ELF-1 (cell line): ENCODE measurements at places on chromosomes 13 and 19.
A peak's percentile ranks its signal among the peaks of the same experiment; 100 is the strongest.

DNA sequence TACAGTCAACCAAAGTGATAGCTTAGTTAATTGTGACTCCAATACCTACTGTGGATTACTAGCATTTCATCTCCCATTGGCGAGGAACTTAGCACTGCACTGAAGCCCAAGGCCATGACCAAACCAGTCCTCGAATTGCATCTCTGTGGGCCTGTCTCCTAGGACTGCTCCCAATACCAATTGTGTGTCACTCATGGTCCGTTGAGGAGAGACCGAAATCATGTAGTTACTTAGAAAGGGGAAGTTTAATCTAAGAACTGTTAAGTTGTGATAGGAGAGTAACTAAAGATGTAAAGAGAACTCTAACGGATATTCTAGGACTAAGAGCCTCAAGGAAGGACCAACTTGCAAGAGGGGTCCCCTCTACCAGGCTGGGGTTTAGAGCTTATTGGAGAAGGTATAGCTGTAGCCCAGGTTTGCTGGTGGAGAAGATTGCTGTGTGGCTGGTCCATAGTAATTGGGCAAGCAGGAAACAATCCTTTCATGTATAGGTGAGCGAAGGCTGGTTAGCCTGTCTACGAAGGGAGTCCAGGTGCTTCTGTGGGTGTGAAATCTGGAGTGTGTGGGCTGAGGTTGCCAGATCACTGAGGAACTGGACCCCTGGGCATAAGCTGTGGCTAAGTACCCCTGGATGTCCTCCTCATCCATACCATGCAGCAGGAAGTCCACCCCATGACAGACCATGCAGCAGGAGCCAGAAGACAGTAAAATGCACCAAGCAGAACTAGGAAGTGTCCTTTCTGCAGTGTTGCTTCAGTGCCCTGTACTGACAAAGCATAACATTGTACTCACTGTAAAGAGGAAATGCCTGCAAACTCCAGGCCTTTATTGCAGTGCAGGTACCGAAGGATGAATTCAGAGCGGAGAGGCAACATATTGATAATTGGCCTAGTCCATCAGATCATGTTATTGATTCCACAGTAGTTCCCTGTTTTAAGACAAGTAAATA, 30.8 kb downstream of the DNAJC3 start:
- no peak for DNase-seq

- no peak for DNase-seq
Measured at GRCh38 chr19:7069904-7070226, 362 bp downstream of the ZNF557 start.

- no peak for DNase-seq
Measured at GRCh38 chr13:77489566-77490337, 45.8 kb upstream of the SCEL start.

- peak; percentile 4 for DNase-seq
Measured at GRCh38 chr13:89066868-89067466, 1395.8 kb downstream of the SLITRK5 start.

GRCh38 chr13:21967871-21968270, 297.0 kb downstream of the FGF9 start:
- no peak for DNase-seq

- no peak for DNase-seq
Measured at GRCh38 chr19:3178377-3178972, at the start of gene S1PR4. Gene S1PR4, plus strand, starts transcription at chr19:3178769. Its CDS starts 24 bp downstream, at chr19:3178793.

GRCh38 chr13:27617881-27618321, 2.4 kb downstream of the LNX2 start:
- no peak for DNase-seq

DNA sequence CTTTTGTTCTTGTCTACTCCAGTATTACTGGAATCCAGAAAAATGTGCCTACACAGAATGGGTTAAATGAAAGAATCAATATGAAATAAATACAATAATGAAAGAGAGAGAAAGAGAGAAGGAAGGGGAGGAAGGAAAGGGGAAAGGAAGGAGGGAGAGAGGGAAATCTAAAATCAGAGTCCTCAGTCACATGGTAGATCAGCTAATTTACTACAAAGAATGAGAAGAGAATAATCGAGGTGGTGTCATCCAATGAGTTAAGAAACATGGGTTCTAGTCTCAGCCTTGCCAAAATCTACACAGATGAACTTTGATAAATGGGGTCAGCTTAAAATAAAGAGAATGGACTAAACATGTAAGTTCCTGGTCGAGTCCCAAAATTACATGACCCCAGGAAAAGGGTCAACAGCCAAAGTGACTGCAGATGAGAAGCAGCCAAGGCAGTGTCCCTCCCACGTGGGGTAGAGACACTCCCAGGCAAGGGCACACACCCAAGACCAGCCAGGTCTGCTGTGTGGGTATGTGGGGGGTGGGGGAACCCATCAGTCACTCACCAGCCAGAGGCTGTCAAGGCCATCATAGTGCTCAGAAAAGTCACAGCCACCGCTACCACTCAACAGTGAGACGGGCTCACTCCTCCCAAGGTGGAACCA, 103.6 kb downstream of the STK24 start:
- no peak for DNase-seq

GRCh38 chr13:93416736-93417355, 190.2 kb downstream of the GPC6 start:
- DNase-seq: no peak

DNA sequence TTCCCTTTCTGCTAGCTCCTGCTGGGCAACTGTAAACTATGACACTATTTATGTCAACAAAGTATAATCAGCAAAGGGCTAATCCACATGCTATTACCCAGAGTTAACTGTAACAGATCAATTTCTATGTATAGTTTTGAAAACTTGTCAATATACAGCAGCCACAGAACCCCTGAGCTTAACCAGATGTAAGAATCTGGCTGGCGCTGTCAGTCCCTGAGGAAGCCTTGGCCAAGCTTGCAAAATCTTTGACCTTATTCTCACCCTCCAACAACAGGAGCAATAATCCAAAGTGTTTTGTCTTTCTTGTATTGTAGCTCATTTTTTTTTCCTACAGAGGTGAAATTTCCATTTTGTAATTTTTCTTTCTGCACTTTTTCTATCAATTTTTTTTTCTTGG, 1230.1 kb upstream of the SLC10A2 start:
- DNase-seq: no peak

DNA sequence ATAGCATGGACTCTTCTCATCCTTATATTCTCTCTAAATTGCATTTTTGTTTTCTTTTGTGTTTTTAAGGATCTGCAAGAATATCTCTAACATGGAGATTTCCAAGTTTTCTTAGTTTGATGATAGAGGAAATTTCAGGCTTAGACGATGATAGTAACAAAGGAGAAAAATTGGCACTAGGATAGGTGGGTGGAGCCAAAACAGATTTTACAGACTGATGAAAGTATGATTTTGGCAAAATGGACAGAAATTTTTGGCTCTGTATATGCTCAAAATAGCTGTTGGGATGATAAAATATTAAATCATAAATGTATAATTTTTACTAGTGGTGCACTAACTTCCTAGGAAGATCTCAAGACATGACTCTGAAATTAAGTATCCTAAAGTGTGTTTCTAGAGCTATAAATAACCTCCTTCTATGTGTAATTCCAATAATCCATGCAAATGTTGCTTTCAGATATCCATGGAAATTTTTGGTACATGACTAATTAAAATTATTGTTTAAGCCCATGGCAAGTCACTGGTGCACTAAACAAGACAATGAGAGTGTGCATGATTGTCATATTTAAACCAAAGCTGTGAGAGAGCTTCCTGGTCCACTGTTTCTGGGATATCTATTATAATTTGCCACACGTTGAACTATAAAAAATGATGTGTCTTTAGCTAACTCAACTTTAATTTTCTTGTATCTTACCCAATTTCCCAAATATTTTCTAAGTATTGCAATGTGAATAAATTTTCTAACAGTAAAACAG, 55.8 kb upstream of the NBEA start:
- no peak for DNase-seq

GRCh38 chr19:35177377-35178274, 23.1 kb downstream of the FXYD5 start:
- no peak for DNase-seq

DNA sequence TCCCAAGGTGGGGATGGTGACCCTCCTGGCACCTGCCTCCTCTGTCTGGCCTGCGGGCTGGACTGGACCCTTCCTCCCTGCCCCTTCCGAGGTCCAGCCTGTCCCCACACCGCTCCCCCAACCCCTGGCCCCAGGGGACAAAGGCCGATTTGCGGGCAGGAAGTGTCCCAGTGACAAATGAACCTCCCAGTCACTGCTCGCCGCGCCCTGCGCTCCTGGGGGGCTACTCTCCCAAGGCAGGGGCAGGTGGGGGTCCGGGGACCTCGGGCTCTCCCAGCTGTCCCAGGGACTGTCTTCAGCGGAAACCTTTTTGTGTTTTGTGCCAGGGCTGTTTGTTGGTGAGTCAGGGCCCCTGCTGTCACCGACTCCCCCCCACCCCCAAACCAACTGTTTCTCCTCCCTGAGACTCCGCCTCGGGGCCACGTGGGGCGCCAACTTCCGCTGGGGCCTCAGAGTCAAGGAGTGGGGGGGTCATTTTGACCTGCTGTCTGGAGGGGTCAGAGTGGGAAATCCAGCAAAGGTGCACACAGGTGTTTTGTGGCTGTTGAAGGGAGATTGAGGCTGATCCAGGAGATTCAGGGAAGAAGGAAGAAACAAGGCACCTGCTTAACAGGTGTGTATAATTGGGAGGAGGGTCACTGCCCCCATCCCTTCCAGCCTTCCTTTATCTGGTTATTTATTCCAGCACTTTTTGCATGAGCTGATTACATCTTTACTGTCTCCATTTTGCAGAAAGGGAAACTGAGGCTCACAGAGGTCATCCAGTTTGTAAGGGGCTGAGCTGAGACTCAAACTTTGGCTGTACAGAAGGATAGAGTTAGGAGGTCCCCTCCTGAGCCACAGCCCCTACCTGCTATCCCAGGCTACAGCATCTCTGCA, 831 bp downstream of the PGPEP1 start:
- DNase-seq: no peak

- peak; percentile 82 for DNase-seq
Measured at GRCh38 chr13:113533161-113533840, 42.8 kb upstream of the DCUN1D2 start.

DNA sequence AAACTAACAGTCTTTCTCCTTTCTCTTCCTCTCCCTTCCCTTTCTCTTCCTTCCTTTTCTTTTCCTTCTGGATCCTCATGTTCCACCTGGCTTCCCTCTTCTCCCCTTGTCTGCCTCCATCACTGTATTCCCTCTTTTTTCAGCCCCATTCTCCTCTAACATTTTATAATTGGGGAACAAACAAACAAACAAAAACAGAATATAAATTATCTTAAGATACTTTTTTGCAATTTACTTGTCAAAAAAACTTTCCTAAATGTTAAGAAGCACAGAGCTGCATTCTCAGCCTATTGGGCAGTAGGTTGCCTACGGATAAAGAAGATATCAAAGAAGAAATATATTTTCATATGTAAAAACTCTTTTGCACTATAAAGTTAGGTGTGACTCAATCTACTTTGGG, 1382.2 kb upstream of the MIR17HG start:
- DNase-seq: no peak

GRCh38 chr19:48644839-48645619, 958 bp downstream of the CA11 start:
- peak; percentile 85 for DNase-seq

DNA sequence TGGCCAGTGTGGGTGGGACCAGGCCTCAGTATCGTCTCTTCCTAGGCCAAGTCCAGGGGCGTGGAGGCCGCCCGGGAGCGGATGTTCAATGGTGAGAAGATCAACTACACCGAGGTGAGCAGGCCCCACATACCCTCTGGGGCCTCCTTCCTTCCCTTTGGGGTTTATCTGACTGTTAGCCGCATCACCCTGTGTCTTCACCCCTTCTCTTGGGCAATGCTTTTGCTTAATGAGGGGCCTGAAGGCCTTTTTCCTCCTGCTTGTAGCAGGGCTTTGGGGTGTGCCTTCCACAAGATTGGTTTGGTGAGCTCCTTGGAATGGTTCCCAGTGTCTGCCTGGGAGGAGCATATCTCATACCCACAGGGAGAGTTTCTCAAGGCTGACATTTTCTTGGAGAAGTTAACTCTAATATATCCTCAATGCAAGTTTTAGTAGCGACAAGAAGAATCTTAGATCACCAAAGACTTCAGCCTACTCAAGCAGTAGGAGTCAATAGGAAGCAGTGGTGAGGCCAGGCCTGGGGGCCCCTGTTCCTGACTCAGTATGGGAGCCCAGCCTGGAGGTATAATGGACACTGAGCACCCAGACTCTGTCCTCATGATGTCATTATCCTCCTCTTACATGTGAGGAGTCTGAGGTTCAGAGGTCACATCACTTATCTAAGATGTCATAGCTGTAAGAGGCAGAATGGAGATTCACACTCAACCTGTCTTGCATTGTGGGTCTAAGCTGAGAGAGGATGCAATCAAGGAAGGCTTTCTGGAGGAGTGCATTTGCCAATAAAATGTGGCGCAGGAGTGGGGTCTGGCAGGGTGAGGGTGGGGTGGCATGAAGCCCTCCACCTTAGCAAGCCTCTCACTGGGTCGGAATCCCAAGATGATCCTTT, 2.0 kb downstream of the GPI start:
- DNase-seq: no peak

DNA sequence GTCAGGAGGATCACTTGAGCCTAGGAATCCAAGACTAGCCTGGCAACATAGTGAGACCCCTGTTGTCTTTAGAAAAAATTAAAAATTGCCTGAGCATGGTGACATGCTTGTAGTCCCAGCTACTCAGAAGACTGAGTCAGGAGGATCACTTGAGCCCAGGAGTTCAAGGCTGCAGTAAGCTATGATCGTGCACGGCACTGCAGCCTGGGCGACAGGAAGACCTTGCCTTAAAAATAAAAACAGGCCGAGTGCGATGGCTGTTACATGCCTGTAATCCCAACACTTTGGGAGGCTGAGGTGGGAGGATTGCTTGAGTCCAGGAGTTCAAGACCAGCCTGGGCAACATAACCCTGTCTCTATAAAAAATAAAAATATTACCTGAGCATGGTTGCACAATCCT, 5.4 kb downstream of the HNRNPUL1 start:
- DNase-seq: no peak

DNA sequence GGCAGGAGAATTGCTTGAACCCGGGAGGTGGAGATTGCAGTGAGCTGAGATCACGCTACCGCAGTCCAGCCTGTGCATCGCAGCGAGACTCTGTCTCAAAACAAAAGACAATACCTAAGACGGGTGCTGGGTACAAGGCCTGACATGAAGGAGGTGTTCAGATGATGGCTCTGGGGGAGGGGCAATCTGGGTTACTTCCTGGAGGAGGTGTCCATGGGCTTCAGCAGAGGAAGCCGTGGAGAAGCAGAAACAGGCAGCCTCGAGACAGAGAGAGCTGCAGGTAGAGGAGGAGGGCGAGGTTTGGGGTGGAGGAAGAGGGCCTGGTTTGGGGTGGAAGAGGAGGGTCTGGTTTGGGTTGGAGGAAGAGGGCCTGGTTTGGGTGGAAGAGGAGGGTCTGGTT, 3.6 kb downstream of the MISP start:
- no peak for DNase-seq

DNA sequence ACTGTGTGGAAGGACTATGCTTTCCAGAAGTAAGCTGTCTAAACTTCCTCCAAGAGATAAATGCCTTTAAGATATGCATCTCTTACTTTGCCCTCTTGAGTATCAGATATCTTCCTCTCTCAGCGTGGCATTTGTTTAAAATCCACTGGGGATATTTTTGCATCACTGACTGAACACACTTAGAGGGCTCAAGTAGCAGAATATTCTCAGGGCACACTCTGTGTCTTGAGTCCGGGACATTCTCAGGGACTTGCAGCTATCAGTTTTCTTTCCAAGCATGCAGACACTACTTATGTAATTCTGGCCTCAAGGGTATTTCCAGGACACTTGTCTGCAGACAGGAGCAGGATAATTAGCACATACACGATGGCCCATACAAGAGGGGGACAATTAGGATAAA, 84.7 kb downstream of the ERCC5 start:
- DNase-seq: no peak
